Cerebellum (tissue), 4 donors: ENCODE measurements at places on chromosomes 6 and 20. TPM values are rescaled to one million over a fixed set of nuclear protein-coding genes. Genes with fewer than 3 reads are reported as not detected.

SNPH gene
- 12.8 TPM for total RNA-seq

DNA sequence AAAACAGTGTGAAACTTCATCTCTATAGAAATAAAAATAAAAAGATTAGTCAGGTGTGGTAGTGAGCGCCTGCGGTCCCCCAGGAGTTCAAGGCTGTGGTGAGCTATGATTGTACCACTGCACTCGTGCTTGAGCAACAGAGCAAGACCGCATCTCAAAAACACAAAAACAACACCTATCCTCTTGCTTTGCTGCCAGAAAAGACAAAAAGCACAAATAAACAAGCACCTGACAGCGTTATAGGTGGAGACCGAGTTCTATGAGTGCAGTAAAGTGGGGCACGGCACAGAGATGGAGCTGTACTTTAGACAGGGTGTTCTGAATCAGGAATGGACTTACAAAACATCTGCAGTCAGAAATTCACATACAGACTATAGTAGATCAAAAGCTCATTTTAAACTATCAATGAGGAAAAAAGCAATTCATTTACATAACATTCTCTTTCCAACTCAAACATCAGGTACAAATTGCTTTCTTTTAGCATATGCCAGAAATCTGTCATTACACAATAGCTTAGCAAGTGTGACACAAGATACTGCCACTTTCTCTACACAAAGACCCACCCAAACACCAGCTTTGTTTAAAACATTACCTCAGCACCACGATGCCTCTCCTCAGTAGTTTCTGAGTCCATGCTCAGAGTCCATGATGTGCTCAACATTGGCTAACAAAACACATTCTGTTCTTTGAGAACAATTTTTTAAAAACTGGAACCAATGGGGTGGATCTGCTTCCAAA is 10.1 kb downstream of the EZR start:
- DNase-seq: no peak

B4GALT5 gene
- 38.2 TPM for total RNA-seq

SYNDIG1 gene
- total RNA-seq: 12.4 TPM

DNA sequence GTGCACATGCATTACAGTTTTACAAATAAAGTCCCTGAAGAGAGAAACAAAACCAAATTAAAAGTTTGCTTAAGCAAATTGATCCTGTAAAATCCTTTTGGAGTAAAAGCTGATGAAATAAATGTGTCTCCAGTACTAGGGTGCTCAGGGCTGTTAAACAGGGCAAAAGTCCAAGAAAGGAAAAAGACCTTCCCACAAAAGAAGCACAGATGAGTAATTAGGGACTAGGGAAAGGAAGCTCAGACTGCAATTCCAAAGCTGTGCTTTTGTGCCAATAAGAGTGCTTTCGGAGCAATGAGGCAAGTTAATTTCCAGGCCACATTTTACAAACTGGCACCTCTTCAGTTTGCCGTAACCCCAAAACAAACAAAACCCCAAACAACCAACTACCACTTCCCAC is 10.4 kb upstream of the RNF182 start:
- DNase-seq: no peak

DNA sequence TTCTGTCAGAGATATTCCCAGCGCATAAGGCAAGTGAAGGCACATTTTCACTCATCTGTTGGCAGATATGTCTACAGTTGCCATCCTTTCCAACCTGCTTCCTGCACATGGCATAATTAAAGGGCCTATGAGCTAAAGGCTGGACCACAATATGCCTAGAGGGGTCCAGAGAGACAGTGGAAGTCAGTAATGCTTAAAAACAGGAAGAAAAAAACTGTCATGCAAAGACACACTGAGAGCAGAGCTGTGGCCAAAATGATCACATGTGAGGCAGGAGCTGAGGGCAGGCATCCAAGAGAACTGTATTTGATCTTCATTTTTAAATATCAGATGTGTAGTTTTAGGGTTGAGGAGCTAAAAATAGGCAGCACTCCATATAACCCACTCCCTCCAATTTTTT is 125.0 kb upstream of the BACH2 start:
- peak; percentile 43 for DNase-seq

DNA sequence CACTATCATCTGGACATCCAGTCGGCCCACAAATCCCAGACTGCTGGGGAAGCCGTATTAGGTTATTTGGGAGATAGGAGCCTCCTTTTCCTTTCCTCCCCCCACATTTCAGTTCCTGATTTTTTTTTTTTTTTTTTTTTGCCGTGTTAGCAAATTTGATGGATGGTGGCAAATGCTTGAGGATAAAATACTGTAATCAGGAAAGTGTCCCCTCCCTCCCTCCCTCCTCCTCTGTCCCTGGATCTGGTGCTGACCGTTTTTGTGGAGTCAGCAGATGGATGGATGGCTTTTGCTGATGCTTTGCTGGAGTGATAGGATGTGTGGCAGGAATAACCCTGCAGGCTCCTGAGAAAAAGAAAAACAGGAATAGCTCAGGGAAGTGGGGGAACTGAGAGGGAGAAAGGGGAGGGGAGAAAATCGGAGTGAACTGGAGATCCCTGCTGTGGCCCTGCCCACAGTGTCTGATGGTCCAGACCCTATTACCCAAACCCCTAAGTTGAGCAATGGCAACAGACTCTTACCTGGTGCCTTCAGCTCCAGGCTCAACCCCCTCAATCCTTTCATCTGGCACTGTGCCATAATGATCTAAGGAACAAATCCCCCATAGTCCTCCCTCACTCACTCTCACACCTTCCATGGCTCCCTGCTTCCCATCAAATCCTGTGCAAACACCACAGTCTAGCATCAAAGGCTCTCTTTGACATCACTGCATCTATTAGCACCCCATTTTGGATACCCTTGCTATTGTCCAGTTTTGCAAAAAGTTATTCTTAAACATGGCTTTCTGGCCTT is 277.3 kb upstream of the CHD6 start:
- DNase-seq: no peak

GRCh38 chr6:156778454-156779205 is 1.5 kb downstream of the ARID1B start:
- no peak for DNase-seq

DNA sequence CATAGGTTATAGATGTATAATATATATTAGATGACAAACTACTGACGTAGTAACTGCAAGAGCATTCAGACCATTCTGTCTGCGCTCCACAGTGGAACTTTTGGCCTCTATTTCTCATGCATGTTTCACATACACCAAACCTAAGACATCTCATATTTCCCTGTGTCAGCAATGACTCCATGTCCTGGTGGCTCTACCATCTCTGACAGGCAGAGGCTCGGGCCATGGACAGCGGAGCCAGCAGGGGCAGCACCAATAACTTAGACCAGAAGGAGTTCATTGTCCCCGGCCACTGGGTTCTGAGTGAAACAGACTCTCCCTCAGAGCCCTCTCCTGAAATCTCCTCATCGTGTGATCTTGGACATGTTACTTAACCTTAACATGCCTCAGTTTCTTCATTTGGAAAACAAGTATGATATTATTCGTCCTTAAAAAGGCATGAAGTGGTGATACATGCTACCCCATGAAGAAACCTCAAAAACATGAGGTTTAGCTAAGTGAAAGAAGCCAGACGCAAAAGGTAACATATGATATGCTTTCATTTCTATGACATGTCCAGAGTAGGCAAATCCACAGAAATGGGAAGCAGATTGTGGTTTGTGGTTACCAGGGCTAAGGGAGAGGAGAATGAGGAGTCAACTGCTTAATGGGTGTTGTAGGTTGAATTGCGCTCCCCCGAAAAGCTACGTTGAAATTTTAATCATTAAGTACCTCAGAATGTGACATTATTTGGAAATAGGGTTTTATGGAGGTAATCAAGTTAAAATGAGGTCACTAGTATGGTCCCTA is 564.0 kb upstream of the JARID2 start:
- DNase-seq: no peak

GRCh38 chr20:11445891-11446290 is 471.8 kb upstream of the BTBD3 start:
- DNase-seq: no peak

SDCBP2 gene
- 2.2 TPM for total RNA-seq
